ENCODE measurements at places on chromosomes 7 and 10. TPM values are rescaled to one million over a fixed set of nuclear protein-coding genes. Genes with fewer than 3 reads are reported as not detected.

FAM221A gene
- total RNA-seq, result 2.2 TPM

NPFFR1 gene
- 0.02 TPM for total RNA-seq

TEX47 gene
- not detected for total RNA-seq

PLEKHA8 gene
- total RNA-seq, result 13.6 TPM

VAX1 gene
- not detected for total RNA-seq

C10orf95 gene
- total RNA-seq, result 2.1 TPM

ITGA8 gene
- total RNA-seq, result 0.02 TPM

DNA sequence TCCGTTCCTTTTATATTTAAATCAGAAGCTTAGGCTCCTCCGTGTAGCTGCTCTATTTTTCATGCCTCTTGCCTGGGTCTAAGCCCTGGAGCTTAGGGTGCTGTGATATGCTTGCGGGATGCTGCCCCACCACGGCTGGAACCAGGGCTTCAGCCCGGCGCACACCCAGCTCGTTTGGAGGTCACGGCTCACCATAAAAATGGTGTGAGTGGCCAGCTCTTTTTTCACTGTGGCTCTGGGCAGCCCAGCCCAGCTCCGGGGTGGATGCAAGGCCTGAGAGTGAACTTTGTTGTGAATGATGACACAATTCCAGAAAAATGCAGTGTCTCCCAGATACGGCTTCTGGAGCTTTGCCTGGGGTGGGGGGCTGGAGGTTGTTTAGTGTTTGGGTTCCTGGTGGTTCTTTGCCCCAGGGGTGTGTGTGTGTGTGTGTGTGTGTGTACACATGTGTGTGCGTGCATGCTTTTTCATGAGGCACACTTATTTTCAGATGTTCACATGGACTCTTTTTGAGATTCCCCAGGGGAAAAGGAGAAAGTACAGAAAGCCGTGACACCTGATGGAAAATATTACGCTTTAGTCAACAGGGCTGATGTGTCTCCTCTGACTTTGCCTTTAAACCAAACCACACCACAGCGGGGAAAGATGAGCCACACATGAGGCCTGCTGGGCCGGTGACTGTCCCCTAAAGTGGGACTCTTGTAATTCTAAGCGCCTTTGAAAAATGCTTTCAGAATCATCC is 46.2 kb downstream of the GRK5 start:
- H3K36me3 ChIP-seq, result no peaks in the 10 kb centered on the region
- peak overlapping the region; percentile 20 for H3K4me3 ChIP-seq
- no peaks in the 10 kb centered on the region for H3K27me3 ChIP-seq
- peaks cover 68% of the 10 kb centered on the region for H3K4me1 ChIP-seq
- DNase-seq, result peak; percentile 97

GRCh38 chr10:28913436-28914237 is 236.3 kb downstream of the BAMBI start:
- H3K4me1 ChIP-seq, result no peaks in the 10 kb centered on the region
- H3K4me3 ChIP-seq, result no peak overlapping the region
- no peak overlapping the region for H3K27ac ChIP-seq
- DNase-seq, result no peak
- no peaks in the 10 kb centered on the region for H3K27me3 ChIP-seq

GRCh38 chr7:2796358-2797352 is 47.5 kb downstream of the GNA12 start:
- no peak overlapping the region for H3K4me3 ChIP-seq
- H3K27ac ChIP-seq, result no peak overlapping the region
- H3K4me1 ChIP-seq, result peaks cover 2% of the 10 kb centered on the region
- H3K27me3 ChIP-seq, result no peaks in the 10 kb centered on the region
- DNase-seq, result no peak

GRCh38 chr7:157743781-157744525 is 407.1 kb downstream of the DNAJB6 start:
- no peaks in the 10 kb centered on the region for H3K4me1 ChIP-seq
- no peak for DNase-seq
- no peak overlapping the region for H3K4me3 ChIP-seq

DNA sequence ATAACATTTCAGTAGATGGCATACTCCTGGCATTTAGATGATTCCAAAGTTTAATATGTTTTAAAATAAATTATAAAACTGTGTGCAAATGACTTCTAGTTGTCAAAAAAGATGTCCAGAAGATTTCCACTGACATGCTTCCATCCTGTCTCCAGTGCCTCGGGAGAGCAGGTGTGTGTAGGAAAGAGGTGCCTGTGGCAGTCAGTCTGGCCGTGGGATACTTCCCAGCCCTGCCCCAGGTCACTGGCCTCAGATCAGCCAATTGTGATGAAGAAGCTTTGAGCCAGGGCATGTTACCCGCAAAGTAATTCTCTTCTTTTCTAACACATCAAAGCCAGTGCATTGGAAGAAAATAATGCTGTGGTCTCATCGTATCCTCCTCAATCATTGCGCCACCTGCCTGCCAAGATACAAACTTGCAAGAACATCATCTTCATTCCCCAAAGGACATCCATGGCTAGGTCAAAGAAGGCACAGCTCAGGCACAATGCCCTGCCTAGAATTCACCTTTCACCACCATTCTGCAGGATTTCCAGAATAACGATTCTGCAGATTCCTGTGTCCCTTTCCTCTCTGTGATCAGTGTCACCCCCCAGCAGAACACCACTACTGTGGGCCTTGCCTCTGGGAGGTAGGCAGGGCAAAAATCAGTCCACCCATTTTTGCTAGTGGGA is 6.3 kb upstream of the KCNMA1 start:
- no peaks in the 10 kb centered on the region for H3K4me1 ChIP-seq
- H3K27me3 ChIP-seq, result no peaks in the 10 kb centered on the region
- no peak overlapping the region for H3K27ac ChIP-seq
- DNase-seq, result peak; percentile 49

- H3K27me3 ChIP-seq, result no peaks in the 10 kb centered on the region
- H3K4me1 ChIP-seq, result no peaks in the 10 kb centered on the region
- no peak overlapping the region for H3K4me3 ChIP-seq
- H3K36me3 ChIP-seq, result no peaks in the 10 kb centered on the region
Observed at GRCh38 chr7:12770227-12770975, 83.0 kb downstream of the ARL4A start.

DNA sequence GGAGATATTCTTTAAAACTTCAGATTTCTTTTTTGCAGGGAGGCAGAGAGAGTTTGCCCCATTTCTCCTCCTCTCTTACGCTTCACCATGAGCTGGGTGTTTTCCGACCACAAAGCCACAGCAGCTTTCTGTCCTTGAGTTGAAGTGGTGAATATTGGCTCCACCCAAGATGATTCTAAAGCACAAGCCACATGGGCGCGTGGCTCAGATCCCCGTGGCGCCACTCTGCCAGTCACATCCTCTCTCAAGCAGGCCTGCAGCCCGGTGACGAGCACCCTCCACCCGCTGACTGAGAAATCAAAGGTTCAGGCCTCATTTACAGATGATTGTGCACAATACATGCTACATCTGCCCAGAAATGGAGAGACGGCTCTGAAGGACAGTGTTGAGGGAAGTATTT is 27.6 kb upstream of the RNF32 start:
- no peak overlapping the region for H3K4me3 ChIP-seq
- H3K27ac ChIP-seq, result no peak overlapping the region
- DNase-seq, result no peak
- no peaks in the 10 kb centered on the region for H3K27me3 ChIP-seq
- H3K4me1 ChIP-seq, result no peaks in the 10 kb centered on the region

DNA sequence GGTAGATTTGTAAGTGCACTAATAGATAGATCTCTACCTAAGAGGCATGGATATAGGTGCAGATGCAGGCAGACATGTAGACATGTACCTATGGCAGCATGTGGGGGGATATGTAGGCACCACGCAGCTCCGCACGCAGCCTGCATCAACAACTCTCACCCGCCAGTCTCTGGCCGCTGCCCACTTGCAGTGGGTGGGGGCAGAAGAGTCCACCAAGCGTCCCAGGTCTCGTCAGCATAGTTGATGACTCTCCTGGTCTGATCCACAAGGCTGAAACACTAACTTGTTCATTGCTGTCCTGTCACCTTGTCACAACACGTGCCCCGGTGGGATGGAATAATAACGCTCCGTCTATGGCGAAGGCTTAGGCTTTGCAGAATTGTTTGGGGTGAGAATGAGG is 252.0 kb downstream of the ADARB2 start:
- no peak for DNase-seq
- no peak overlapping the region for H3K4me3 ChIP-seq
- H3K27me3 ChIP-seq, result peaks cover 20% of the 10 kb centered on the region
- no peak overlapping the region for H3K27ac ChIP-seq
- no peaks in the 10 kb centered on the region for H3K36me3 ChIP-seq

GRCh38 chr7:71348821-71349681 is 217.1 kb downstream of the GALNT17 start:
- H3K27ac ChIP-seq, result no peak overlapping the region
- no peaks in the 10 kb centered on the region for H3K4me1 ChIP-seq
- H3K27me3 ChIP-seq, result no peaks in the 10 kb centered on the region
- no peak overlapping the region for H3K4me3 ChIP-seq

DNA sequence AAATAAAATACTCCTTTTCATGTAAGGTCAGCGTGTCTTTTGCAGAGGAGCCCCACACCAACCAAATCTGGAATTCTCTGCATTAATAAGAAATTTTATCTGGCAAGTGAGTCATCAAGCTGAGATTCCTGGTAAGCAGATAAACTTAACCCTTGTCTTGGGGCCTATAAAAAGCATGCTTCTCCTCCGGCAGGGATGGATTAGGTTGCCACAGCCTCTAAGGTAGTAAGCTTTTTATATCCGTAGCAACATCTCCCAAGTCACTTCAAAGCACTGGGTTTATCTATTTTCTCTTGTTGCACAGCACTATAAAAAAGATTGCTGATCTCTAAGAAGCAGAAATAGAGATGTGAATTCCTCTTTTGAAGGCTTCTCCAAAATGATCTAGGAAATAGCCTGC is 202.8 kb upstream of the NOBOX start:
- H3K4me3 ChIP-seq, result no peak overlapping the region
- H3K4me1 ChIP-seq, result no peaks in the 10 kb centered on the region
- DNase-seq, result no peak
- H3K36me3 ChIP-seq, result no peaks in the 10 kb centered on the region

DNA sequence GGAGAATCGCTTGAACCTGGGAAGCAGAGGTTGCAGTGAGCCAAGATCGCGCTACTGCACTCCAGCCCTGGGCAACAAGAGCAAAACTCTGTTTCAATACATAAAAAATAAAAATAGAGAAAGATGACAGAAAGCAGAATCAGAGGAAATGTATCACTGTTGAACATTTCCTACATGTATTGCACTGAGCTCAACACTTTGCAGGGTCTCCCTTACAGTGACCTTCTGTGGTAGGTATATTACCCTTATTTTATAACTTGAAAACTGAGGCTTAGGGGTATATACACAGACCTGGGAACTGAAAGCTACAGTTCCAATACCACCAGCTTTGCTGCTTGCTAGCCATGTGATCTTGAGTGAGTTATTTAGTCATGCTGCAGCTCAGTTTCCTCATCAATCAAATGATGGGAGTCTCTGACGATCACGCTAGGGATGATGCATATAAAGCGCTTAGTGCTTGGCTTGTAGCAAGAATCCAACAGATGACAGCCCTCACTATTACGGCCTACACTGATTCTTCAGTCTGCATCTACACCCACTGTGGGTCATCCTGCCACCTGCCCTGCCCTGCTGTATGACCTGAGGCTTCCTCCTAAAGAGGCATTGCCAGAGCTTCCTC is 99.0 kb downstream of the PDE1C start:
- no peak for DNase-seq
- no peak overlapping the region for H3K27ac ChIP-seq
- no peaks in the 10 kb centered on the region for H3K4me1 ChIP-seq
- H3K36me3 ChIP-seq, result no peaks in the 10 kb centered on the region
- H3K4me3 ChIP-seq, result no peak overlapping the region
- no peaks in the 10 kb centered on the region for H3K27me3 ChIP-seq

- H3K27me3 ChIP-seq, result no peaks in the 10 kb centered on the region
- no peaks in the 10 kb centered on the region for H3K36me3 ChIP-seq
- no peak overlapping the region for H3K27ac ChIP-seq
Observed at GRCh38 chr10:64394744-64395143, 873.5 kb downstream of the REEP3 start.

GRCh38 chr10:61263518-61263917 is 189.7 kb downstream of the TMEM26 start:
- no peaks in the 10 kb centered on the region for H3K4me1 ChIP-seq
- no peaks in the 10 kb centered on the region for H3K36me3 ChIP-seq
- no peaks in the 10 kb centered on the region for H3K27me3 ChIP-seq
- DNase-seq, result no peak
- H3K27ac ChIP-seq, result no peak overlapping the region

- no peaks in the 10 kb centered on the region for H3K27me3 ChIP-seq
- H3K4me3 ChIP-seq, result peak overlapping the region; percentile 87
- peaks cover 85% of the 10 kb centered on the region for H3K4me1 ChIP-seq
- peak overlapping the region; percentile 94 for H3K27ac ChIP-seq
Observed at GRCh38 chr10:32959006-32959920, 1.2 kb upstream of the ITGB1 start.

- no peaks in the 10 kb centered on the region for H3K36me3 ChIP-seq
- DNase-seq, result no peak
- H3K4me1 ChIP-seq, result no peaks in the 10 kb centered on the region
- no peak overlapping the region for H3K4me3 ChIP-seq
- H3K27ac ChIP-seq, result no peak overlapping the region
Observed at GRCh38 chr7:132541656-132542055, 34.6 kb downstream of the PLXNA4 start.

DNA sequence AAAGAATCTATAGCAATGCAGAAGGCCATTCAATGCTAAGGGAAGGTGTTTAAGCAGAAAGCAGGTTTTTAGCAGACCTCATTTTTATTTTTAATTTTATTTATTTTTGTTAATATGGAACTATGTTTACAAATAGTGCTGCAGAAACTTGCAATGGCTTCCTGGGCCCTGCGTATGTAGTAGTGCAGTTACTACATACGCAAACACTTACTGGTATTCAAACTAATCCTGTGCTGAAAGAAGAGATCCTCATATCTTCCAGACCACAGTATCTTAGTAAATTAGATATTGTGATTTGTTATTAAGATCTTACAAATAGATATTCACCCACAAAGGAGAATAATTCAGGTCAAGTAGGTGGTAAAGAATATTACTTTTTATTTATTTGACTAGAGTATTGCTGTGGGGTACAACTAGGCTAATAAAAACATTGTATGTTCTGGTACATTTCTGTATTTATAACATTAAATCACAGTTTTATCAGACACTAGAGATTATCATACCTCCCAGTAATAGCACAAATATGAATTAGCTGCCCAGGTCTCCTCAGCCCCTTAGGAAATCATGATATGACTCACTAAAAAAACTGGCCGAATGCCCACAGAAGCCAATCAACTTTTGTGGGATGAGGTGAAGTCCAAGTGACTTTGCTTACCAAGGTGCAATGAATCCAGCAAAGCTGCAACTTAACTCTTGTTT is 57.6 kb downstream of the RNLS start:
- H3K27ac ChIP-seq, result no peak overlapping the region
- peaks cover 9% of the 10 kb centered on the region for H3K4me1 ChIP-seq
- no peak overlapping the region for H3K4me3 ChIP-seq
- H3K27me3 ChIP-seq, result no peaks in the 10 kb centered on the region

GRCh38 chr10:29699621-29700020 is 64.8 kb upstream of the SVIL start:
- no peaks in the 10 kb centered on the region for H3K27me3 ChIP-seq
- no peaks in the 10 kb centered on the region for H3K4me1 ChIP-seq
- H3K27ac ChIP-seq, result no peak overlapping the region
- H3K4me3 ChIP-seq, result no peak overlapping the region

All from HCT116 (cell line).